ENCODE measurements at places on chromosomes 6 and 20. TPM values are rescaled to one million over a fixed set of nuclear protein-coding genes. Genes with fewer than 3 reads are reported as not detected.
A peak's percentile ranks its signal among the peaks of the same experiment; 100 is the strongest.

- no peak for DNase-seq
Measured at GRCh38 chr6:19083801-19084200, 696.7 kb downstream of the RNF144B start.

The RAB23 gene
- 28.9 TPM for total RNA-seq

- peak; percentile 23 for DNase-seq
Measured at GRCh38 chr20:34705397-34706301, 1.5 kb downstream of the TP53INP2 start.

GRCh38 chr20:46635514-46636136, 15.6 kb downstream of the SLC13A3 start:
- no peak for DNase-seq

The DLGAP4 gene
- 32.3 TPM for total RNA-seq

The ADGRF1 gene
- total RNA-seq, result not detected

The TINAG gene
- total RNA-seq, result not detected

The DEFB132 gene
- not detected for total RNA-seq

- no peak for DNase-seq
Measured at GRCh38 chr20:19603376-19603750, 154.7 kb upstream of the RIN2 start.

The REPS1 gene
- 21.9 TPM for total RNA-seq

DNA sequence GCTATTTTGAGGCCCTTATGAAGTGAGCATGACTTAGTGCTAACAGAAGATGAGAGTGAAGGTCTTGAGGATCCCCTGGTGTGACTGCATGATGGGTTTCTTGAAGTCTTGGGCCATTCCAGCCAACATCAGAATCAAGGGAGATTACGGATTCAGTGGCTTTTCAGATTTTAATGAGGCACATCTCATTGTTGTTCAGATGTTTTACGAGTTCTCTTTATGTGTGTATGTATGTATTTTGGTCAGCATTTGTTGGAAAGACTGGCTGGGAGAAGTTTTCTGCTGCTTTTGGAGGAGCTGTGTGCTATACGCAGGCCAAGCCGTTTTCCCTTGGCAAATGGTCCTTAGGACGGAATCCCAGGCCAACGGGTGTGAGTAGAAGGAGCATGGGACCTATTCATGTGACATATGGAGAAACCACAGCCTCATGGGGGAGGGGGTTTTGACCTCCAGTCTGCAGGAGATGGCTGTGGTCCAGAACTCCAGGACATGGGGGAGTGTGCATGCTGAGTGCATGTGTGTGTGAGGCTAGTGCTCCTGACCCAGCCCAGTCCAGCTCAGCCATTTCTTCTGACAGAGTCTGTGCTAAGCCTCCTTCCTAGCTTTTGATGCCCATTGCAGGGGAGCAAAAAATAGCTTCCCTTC, 35.3 kb downstream of the CHMP4B start:
- DNase-seq, result peak; percentile 29

GRCh38 chr20:21234806-21235483, 68.2 kb upstream of the XRN2 start:
- DNase-seq, result no peak

The TNFRSF6B gene
- 1.1 TPM for total RNA-seq

The TAAR5 gene
- total RNA-seq, result not detected

The VIP gene
- not detected for total RNA-seq

DNA sequence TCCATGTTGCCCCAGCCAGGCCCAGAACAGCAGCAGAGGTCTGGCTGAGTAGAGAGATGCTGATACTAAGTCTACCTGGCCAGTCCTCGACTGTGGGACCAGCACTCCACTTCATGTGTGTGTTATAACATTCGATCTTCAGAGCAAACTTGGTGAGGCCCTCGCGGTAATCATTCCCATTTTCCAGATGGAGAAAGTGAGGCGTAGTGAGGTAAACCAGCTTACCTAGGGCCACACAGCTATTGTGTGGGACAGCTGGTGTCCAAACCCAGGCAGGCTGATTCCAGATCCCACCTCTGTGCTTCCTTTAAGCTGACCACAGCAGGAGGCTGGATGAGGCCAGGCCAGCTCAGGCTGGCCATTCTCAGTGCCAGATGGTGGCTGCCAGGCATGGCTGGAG, 47.7 kb upstream of the SLC32A1 start:
- no peak for DNase-seq

DNA sequence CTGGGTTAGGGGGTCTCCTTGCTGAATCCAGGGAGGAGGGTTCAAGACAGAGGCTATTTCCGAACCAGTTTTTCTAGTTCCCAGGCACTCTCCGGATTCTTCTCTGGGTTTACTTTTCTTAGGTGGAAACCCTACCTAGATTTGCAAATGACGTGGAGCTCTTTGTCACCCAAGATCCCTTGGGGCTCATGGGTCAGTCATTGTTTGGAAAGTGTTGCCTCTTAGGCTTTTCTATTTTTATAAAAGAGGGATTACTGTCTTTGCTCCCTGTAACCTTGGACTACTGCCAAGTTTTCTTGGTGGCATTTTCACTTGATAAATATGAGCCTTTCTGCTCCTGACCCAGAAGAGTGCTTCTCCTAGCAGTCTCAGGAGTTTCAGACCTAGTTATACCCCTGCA, 33.6 kb downstream of the FAM209B start:
- no peak for DNase-seq

DNA sequence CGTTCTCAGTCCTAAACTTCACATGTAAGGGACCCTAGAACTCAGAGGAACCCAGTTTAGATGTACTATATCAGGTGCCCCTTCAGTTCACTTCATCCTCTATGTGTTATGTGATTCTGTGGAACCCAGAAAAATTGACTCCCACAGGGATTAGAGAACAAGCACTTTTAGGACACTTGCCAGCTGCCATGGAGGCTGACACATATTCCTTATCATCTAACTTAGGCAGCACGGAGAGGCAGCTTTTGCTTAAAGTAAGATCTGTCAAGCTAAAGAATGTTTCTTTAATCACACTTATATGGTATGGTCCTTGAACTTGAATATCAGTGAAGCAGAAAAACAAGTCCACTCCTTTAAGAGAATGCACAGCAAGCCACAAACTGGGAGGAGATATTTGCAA, 701.5 kb upstream of the ID4 start:
- DNase-seq, result no peak

The ID4 gene
- 11.1 TPM for total RNA-seq

The EPHA7 gene
- total RNA-seq, result not detected

DNA sequence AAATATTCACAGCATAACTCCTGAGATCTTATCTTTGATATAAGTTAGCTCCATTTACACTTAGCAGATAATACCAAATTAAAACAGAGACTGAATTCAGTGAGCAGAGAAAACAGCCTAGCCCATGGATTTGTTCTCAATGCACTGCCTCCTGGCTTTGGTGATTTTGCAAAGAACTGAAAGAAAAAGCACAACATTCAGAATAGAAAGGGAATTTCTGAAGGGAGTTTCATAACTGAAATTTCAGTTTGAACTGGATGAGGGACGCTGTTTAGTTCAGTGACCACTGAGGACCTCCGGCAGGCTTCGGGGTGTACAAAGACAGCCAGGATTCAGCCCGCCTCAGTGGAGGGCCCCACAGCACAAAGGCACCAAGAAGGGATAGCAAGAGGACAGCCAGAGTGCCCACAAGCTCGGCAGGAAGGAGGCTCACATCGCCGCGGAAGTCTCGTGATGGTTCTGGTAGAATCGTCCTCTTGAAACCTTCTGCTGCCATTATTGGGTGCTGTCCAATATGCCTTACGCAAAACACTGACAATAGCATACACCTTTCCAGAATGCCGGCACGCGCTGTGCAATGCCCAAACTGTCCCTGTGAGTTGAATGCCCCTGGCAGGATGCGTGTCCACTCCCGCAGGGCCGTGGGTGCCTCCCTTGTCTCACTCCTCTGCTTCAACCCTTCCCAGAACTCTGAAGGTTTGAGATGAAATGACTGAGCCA, 9.7 kb upstream of the IRF4 start:
- DNase-seq, result no peak

The C6orf141 gene
- total RNA-seq, result not detected

The UBE2V1 gene
- total RNA-seq, result 20.1 TPM

The TGM3 gene
- total RNA-seq, result not detected

The SLC16A10 gene
- not detected for total RNA-seq

- no peak for DNase-seq
Measured at GRCh38 chr6:14312587-14312986, 195.0 kb downstream of the CD83 start.

GRCh38 chr6:41280381-41281057, 6.0 kb downstream of the TREM1 start:
- no peak for DNase-seq

The ZKSCAN8 gene
- total RNA-seq, result 15.0 TPM

DNA sequence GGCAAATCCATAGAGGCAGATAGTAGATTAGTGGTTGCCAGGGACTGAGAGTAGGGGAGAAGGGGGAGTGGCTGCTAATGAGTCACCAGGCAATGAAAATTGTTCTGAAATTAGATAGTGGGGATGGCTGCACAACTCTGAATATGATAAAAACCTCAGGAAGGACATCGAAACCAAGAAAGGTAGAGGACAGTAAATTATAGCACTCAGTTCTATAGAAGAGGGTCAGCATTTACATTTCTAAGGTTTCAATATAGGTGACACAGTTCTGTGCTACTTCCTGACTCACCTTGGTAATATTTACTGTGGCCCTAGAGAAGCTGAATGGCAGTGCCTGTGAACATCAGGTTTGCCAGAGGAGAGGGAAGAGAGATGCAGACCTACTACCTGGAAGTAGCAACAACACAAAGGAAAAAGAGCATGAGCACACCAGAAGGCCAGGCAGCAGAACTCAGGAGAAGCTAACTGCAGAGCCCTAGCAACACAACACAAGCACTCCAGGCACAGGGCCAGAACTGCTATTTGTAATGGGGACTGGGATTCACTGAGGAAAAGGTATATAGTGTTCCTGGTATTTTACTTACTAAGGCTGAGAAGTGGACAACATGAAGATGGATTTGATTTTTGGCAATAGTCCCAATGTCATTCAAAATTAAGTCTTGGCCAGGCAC, 75.9 kb downstream of the PLCG1 start:
- peak; percentile 48 for DNase-seq

The EGFL8 gene
- total RNA-seq, result 0.18 TPM

GRCh38 chr20:36644706-36645095, 1.3 kb downstream of the SLA2 start:
- DNase-seq, result no peak

The CLDN20 gene
- not detected for total RNA-seq

DNA sequence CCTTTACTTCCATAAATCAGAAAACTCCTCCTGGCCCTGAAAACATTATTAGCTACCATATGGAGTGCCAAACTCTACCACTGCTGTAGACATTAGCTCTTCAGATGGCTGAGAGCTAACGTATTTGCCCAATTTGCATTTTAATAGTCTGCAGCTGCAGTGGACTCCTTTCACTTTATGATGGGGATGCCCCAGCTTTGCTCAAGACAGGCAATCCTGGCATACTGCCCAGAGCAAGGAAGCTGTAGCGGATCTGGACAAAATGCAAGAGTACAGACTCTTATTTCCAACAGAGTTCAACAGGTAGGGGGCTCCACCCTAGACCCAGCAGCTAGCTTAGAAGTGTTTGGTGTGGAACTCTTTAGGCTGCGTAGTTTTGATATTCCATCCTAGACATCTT, 246.7 kb downstream of the FOXC1 start:
- DNase-seq, result peak; percentile 75
